ENCODE measurements at places on chromosomes 7 and 10.

DNA sequence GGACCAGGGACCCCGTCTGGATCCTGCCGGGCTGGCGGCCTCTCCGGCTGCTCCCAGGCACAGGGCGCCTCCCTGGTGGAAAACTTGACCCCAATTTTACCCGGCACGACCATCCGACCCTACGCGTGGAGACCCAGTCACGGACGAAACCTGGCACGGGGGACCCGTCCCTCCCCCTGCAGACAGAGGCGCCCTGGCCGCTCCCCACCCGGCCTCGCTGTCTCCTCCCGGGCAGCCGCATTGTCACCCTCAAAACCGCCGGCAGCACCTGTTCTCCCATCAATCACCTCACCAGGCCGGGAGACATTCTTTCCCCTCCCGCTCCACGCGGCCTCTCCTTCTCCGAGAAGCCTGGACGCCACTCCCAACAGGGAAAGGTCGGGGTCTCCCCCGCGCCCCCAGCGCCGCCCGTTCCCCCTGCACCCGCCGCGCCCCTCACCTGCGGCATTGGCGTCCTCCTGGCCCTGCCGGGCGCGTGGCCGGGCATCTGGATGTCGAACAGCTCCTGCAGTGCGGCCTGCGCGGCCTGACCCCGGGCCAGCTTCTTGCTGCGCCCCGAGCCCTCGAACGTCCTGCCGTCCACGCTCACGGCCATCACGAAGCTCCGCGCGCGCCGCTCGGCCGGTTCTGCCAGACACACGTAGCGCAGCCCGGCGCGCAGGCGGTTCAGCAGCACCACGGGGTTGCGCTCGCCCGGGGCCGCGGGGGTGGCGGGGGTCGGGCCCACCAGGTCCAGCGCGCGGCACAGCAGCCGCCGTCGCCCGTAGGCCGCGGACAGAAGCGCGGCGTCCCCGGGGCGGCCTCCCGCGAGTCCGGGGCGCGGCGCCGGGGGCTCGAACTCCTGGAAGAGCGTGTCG, 306.6 kb downstream of the WDR37 start:
- DNase-seq, result no peak

DNA sequence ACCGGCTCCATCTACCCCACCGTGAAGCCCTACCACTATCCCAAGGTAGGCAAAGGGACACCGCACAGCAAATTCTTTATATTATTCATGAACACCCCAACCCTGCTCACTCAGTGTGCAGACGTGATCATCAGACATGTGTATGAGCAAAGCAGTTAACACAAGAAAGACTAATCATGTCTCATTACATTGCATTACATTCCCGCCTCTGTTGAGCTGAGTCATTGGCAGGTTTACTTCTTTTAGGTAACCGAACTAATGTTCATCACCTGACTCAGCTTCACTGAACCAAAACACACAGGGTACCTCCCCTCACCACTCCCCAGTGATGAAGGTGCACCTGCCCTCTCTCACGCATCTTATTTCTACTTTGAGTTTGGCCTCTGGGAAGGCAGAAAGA, 233.4 kb downstream of the PAXIP1 start:
- no peak for DNase-seq

DNA sequence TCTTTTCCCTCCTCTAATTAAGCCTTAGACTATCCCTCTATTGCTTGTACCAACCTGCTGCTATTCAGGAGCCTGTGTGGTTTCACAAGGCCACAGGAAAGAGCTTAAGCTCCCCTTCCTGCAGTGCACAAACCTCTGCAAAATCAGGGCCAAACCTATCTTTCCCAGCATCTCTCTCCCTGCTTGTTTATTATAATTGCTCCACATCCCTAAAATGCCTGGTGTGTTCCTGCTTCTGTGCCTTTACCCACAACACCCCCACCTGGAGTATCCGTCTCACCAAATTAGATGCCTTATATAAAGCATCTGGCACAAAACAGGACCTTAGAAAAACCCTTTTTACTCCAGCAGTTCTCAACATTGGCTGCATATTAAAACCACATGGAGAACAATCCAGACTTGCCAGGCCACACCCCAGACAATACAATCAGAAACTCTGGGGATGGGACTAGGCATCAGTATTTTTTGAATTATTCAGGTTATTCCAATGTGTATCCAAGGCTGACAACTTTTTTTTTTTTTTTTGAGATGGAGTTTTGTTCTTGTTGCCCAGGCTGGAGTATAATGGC, 16.7 kb downstream of the SEC31B start:
- no peak for DNase-seq

GRCh38 chr10:52993109-52993508, 220.5 kb upstream of the MBL2 start:
- DNase-seq, result no peak

DNA sequence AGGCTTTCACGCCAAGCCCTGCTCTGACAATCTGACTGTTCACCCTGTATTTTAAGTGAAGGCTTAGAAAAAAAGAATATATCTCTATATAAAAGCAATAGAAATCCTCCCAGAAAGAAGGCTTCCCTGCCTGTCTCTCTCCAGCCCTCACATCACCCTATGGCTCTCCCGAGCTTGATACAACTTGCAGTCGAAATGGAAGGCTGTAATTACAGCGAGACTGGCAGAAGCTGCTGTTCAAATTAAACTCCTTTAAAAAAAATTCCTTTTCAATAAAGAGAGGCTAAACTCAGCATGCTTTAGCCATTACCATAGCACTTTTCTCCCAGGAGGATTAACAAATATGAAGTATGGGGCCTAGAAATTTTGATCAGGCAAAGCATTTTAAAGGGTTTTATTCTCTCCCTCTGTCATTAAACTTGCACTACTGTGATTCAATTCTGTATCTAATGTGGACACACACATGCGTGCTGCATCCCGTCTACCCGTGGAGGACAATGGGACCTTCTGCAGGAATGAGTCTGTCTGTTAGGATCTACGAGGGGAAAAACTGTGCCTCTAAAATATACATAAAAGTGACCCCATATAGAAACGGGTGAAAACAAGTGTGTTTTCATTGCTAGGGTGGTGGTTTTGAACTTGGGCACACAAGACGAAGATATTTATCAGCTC, 223.8 kb downstream of the USP6NL start:
- no peak for DNase-seq

- DNase-seq, result no peak
These were observed 103.5 kb upstream of the CCDC6 start for GRCh38 chr10:60009710-60010383.

DNA sequence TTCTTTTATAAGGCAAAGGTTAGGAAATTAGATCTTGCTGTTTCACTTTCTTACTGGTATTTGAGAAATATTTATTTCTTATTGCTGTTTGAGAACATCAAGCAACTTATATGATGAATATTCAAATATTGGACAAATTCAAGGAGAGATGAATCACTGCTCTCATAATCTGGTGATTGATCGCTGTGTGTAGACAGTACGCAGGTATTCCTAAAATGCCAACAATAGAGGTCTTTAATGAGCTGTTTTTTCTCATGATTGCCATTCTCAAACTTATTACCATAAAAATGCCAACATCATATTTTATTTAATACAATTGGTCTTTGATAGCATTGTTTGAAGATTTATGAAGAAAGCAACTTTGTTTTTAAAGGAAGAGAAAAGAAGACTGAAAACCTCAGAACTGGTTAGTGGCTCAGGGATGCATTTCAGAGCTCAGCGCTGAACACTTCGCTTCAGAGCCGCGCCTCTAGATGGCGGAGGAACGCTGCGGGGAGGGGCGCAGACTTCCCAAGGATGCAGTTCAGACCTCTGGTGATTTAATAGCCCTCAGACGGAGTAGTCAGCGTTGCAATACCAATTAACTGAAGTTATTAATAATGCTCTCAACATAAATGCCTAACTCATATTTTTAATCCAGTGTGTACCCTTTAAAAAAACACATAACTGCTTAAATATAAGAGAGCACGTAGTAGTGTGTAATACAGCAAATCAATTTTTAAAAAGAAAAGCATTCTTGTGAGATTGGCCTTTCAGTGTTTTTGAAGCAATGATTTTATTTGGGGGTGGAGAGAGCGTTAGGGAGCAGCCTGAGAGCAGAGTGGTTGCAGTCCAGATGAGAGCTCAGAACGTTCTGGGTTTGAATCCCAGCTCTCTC, 38.5 kb upstream of the STEAP4 start:
- DNase-seq, result no peak

- no peak for DNase-seq
These were observed 14.8 kb downstream of the SAMD8 start for GRCh38 chr10:75126277-75126676.

DNA sequence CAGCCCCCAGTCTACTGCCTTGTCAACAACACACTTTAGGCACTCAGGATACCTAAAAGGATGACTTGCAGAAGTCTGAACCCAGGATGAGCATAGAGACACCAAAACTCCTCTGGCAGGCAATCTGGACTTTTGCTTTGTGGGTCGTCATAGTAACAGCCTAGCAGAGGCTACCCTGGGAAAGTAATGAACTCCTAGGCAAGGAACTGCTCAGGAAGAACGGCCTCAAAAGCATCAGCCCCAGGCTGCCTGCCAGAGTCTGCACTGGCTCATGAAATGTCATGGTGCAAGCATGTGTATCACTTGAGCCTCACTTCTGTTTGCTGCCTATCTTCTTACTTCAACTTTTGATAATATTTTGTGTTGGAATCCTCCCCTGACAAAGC, 715.1 kb downstream of the GRID1 start:
- DNase-seq, result no peak

DNA sequence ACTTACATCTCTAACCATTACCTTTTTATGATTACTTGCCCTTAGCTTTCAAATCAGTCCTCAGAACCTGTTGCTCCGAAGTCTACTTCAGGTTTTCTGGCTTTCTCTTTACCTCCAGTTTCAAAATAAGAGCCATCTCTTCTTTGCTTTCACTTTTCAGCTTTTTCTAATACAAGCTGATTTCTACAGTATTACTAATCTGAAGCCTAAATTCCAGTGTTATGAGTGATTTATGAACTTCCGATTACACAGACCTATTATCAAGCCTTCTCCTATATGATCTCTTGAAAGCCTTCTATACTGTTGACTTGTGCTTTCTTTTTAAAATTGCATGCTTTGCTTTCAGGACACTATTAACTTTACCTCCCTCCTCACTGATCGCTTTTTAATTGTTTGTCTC, 1307.8 kb upstream of the CELF2 start:
- DNase-seq, result no peak

GRCh38 chr7:41732843-41733306, 30.0 kb upstream of the INHBA start:
- DNase-seq, result no peak

- DNase-seq, result no peak
These were observed 174.1 kb upstream of the BET1 start for GRCh38 chr7:94178230-94178629.

DNA sequence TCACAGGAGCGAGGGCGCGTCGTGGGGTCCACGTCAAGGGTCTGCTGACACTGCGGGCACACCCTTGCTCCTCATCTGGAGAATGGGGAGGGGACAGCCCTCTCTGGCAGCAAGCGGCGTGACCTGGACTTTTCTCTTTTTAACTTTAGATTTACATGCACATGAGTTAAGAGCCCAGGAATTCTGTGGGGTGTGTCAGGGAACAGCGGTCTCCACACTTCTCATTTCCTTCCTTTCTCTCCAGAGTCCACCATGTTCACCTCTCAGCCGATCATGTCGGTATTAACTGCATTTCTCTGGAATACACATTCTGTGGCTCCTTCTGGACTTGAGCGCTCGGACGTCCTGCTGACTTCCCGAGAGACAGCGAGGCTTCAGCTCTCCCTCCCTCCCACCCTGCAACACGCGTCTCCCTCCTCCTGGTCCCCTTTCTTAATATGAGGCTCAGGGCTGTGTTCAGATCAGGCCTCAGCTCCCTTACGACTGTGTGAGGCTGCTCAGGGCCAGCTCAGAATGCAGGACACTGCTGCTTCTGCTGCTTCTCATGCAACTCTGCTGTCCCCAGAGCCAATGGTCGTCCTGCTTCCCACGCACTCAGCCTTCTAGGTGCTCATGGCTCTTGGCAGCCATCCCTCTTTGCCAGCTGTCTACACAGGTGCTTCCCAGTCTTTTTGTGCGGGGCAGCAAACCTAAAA, 261.3 kb downstream of the ELFN1 start:
- peak; percentile 2 for DNase-seq

DNA sequence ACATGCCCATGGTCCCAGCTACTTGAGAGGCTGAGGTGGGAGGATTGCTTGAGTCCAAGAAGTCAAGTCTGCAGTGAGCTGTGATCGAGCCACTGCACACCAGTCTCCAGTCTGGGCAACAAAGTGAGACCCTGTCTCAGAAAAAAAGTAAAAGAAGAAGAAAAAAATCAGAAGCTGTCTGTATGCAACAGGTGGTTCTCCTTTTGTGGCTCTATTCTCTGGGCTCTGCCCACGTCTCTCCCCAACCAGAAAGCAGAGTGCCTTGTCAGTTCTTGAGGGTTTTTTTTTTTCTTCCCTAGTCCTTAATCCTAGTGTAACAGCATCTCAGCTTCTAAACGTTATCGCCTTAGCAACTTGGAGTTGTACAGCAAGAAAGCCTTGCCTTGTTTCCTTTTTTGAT, 89.5 kb downstream of the PRKCQ start:
- no peak for DNase-seq

- peak; percentile 49 for DNase-seq
These were observed 150.2 kb upstream of the CACNA2D1 start for GRCh38 chr7:82593780-82594179.

DNA sequence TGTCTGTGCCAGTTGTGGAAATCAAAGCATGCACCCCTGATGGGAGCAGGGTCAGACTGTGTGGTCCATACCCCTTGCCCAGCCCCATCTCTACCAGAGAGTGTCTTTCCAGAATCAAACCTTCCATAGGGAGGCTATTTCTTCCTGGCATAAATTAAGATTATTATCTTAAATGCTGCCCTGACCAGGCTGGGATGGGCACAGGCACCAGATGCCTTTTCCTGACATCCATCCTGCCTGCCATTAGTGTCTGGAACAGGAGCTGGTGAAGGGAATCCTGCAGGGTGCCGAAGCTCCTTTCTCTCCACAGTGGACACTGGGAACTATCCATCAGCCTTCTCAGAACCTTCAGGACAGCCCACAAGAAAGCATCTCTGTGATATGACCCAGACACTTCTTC, 296.3 kb downstream of the GRID1 start:
- no peak for DNase-seq

GRCh38 chr10:25831080-25831479, 102.9 kb upstream of the MYO3A start:
- no peak for DNase-seq

DNA sequence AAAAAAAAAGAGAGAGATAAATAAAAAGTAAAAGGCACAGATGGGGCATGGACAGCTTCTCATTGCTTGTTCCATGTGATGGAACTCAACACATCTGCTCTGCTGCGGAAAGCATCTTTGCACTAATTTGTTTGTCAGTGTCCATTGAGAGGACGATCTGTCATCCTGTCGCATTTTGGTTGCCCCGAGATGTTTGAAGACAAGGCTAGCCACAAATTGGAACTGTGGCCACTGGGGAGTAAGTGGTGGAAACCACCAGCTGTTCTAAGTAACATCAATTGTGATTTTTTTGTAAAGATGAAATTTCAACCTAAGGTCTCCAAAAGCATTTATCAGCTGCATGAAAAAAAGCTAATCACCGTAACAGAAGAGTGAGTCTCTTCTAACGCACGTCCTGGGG, 312.7 kb downstream of the ADARB2 start:
- no peak for DNase-seq

DNA sequence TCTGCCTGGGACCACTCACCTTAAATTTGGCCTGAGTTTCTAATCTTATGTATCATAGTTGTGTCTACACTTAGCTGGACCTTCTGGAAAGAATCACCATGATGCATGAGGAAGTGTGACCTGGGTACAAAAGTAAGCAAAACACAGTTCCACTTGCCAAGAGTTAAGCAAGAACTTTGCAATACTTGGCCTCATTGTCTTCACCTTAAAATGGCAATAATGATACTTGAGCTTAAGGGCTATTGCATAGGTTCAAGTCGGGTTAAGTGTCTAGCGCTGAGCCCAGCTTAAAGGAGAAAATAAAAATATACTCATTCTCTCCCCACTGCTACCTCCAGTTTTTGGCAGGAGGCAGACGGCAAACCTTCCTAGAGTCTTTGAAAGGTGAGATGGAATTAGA, 133.9 kb upstream of the BMPER start:
- no peak for DNase-seq

Data from NCI-H774 (cell line).